Stimulated activated CD4-positive, alpha-beta T cell treated with anti-CD3 and anti-CD28 coated beads, Interleukin-2, amount 100 ng/mL, for 48 hours (primary cell): ENCODE measurements at places on chromosomes 1 and 21.

- DNase-seq = no peak
These were observed 20.9 kb downstream of the UBIAD1 start for GRCh38 chr1:11293856-11294255.

DNA sequence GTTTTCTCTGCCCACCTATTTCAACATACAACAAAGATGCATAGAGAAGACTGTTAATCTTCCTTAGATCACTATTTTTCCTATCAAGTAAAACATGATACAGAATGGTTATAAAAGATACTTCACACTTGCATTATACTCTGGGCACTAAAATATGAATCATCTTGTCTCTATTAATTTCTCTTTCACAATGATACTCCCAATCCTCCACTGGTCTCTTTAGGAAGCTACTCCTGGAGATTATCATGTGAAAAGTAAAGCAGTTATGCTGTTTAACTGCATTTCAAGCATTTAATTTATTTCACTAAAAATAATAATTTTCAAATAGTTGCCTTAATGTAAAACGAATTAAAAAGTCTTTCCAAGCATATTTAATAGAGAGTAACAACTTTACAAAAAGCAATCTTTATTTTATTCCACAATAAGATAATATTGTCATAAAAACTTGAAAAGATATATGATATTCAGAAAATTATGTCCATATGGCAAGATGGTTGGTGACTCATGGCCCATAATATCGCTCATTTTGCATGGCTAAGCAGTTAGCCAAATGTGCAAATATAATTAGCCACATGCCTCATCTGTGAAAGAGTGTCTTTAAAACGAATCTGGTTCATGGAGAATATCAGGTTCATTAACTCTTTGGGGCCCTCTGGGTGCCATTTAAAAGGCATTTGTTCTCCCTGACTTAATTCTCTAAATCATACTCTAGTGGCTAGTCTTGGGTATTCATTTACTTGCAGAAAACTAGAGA, 1569.0 kb upstream of the B3GALT2 start:
- no peak for DNase-seq

DNA sequence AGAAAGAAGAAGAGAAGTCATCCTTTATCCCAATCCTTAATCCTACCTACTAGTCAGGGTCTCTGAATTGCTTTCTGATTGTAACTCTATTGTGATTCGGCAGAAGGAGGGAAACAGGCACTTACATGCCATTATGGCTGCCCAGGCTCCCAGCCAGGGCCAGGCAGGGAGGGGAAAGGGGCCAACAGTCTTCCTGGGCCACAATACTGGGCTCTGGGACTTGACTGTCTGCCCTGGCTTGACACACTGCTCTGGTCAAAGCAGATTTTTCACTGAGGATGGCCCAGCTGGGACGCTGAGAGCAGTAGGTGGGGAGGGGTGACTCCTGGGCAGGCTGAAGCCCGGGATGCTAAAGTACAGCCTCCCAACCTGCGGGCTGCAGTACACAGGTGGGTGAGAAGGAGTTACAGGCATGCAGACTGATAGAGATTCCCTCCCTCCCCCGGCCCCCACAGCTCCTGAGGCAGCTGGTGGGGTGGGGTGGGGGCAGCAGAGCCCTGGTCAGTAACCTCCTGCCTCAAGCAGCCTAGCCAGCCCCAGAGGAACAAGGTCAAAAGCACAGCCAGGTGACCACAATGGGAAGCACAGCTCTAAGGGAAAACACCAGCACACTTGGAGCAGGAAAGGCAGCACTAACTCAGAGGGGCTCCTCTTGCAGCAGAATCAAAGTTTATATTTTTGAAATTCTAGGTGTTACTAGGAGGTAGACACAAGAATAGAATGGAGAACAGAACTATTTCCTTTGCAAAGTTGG, 25.3 kb downstream of the KCND3 start:
- no peak for DNase-seq

DNA sequence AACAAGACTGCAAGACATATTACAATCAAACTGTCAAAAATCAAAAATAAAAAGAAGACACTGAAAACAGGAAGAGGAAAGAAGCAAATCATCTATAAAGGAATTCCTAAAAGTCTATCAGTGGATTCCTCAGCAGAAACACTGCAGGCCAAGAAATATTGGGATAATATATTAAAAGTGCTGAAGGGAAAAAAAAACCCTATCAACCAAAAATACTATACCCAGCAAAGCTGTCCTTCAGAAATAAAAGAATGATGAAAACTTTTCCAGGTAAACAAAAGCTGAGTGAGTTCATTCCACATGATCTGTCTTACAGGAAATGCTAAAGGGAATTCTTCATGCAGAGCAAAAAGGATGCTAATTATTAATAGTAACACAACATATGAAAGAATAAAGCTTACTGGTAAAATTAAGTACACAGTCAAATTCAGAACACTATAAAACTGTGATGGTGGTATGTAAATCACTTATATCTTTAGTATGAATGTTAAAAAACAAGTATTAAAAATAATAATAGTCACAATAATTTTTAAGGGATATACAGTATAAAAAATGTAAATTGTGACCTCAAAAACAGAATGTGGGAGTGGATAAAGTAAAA, 12.9 kb upstream of the ACP6 start:
- DNase-seq = no peak

- peak; percentile 13 for DNase-seq
These were observed 251.2 kb downstream of the RRAGC start for GRCh38 chr1:38608202-38608864.

DNA sequence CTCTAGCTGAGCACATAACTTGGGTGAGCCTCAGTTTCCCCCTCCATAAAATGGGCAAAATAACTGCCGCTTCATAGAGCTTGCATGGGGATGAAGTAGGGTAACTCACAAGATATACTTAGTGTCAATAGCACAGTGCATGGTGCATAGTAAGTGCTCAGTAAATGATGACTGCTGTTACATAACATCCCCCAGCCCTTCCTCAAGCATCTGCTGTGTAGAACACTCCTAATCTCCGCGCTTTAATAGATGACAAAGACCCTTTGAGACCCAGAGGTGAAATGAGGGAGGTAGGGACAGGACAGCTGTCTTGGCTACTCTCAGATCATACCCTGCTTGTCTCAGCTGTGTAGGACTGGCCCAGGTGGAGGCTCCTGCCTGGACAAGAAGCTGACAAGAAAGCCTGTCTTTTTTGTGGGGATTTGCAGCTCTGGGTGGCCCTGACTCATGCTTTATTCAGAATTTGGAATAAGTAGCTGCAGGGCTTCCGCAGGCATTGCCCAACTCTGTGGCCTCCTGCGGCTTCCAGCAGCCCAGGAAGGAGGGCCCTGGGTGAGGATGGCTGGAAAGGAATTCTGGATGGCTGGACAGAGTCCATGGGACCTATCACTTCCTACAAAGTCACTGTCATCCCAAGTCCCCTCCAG, 20.7 kb upstream of the PADI4 start:
- no peak for DNase-seq

GRCh38 chr1:111603979-111604378, 15.6 kb upstream of the RAP1A start:
- DNase-seq = no peak

DNA sequence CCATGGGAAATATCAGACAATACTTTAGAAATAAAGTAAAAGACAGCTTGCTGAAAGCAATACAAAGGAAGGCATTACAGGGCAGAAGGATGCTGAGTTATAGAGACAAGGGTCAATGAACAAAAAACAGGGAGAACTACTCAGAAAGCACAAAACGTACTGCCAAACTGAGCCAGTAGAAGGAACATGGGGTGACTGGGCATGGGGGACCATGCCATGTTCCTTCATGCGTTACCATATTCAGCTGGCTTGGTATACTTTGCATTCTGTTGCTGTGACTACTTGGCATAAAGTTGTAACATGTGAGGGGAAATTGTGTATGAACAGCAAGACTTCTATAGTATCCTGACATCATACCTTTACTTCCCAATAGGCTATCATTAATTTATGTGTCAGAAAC, 358.6 kb upstream of the LYPLAL1 start:
- DNase-seq = no peak

DNA sequence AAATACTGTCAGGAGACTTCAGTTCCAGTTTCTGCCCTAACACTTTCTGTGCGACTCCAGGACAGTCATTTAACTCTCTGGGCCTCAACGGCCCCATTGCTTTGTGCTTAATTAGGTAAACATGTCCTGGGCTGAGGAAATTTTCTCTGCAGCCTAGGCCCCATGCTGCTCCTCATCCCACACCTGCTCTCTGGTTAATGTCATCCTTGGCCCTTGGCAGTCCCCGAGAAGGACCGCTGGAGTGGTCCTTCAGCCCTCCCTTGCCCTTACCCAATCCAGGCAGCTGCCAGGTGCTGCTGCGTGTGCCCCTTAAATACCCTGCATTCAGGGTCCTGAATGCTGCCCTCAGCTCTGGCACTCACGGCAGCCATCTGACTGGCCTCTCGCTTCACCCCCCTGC, 18.7 kb downstream of the UBL4B start:
- DNase-seq = no peak

DNA sequence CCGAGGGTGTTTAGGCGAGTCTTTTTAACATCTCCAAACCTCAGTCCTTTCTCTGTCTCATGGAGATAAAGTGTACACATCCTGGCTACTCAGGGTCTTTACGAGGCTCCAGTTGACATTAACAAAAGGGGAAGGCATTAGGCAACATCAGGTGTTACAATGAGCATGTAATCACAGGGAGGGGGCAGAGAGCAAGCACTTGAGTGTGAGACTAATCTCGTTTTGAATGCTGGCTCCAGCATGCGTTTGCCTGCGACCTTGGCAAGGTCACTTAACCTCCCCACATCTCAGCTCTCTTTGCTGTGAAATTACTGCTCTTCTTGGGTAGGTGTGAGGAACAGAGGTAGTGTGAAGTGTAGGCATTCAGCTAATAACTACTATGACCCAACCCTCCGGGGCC, 3.1 kb downstream of the TNNT2 start:
- no peak for DNase-seq

GRCh38 chr1:66276218-66276617, 257.7 kb upstream of the SGIP1 start:
- no peak for DNase-seq

DNA sequence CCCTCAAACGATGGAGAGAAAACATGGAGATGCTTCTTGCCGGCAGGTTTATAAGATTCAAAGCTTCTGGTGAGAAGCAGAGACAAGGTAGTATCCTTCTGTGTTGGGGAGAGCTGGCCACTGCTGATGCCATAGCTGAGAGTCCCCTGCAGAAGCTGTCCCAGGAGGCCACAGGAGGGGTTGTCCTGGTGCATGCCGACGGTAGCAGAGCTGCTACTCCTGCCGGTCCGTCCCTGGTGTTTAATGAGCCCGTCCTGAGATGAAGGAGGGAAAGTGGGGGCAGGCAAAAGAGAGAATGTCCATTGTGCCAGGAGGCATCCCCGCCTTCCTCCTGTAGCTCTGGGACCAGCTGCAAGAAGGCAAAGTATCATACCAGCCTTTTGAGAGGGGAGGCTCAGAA, 10.4 kb upstream of the C2CD2 start:
- DNase-seq = no peak

DNA sequence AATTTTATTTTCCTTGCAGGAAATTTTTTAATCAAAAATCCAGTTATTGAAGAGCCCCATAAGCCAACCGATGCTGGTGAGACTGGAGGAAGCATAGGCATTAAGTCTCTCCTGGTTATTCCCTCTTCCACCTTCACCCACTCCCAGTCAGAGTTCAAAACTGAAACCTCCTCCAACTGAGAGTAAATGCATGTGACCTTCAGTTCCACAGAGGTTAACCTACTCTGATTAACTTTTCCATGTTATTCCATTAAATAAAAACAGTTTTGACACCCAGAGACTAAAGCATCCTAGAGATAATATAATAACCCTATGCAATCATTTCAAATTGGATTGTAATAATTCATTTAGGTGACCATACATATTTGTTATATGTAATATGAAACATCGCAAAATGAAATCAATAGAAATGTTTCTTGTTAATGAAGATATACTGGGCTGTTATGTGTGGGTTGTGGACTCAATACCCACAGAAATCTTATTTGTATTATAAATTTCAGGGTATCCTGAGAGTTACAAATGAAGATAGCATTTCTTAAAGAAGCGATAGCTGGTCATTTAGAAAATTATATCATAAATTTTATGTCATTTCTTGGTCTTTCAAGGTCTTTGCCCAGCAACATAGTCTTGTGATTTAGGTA, 376.5 kb downstream of the SETD4 start:
- DNase-seq = no peak

DNA sequence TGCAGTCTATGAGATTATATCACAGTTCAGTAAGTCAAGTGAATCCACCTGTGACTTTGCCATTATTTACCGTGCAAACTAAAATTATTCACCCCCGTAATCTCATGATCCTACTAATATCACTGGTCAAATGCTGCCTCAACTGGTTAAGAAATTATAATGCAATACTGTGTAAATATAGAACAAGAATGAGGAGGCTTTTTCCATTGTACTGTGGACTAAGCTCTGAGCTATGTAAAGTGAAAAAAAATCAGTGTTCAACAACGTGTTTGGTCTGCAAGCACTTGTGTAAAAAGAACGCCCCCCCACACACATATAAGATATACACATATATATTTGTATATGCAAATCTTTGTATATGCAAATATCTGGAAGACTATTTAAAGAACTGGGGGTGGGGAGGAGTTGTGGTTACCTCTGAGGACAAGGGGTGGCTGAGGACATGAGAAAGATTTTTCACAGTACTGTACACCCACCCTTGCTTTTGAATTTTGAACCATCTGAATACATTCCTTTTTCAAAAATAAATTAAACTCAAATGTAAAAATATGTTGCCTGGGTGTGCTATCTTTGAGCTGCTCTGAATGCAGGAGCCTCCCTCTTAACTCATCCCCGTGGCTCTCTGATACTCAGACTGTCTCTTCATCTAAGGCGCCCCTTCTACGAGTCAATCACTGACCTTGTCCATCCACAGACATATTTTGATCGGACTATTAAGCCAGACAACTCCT, 57.0 kb downstream of the PTP4A2 start:
- DNase-seq = no peak

- DNase-seq = no peak
These were observed 26.8 kb upstream of the RNF19B start for GRCh38 chr1:32991386-32991785.
